ENCODE measurements at places on chromosomes 5 and 9.

DNA sequence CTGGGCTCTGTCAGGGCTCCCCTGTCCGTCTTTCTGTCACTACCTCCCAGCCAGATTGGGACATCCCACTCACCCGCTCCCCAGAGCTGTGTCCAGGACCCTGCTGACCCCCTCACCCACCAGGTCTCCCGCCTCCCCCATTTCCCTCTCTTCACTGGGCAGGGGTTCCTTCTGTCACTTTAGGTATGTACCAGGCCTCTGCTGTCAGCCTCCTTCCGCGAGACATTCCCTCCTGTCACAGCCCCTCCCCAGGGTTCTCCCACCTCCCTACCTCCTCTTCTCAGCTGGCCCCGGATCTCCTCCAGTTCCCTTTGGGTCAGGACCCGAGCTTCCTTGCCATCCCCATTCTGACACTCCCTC lies 488 bp downstream of the POLR1E start:
- no peak for DNase-seq

DNA sequence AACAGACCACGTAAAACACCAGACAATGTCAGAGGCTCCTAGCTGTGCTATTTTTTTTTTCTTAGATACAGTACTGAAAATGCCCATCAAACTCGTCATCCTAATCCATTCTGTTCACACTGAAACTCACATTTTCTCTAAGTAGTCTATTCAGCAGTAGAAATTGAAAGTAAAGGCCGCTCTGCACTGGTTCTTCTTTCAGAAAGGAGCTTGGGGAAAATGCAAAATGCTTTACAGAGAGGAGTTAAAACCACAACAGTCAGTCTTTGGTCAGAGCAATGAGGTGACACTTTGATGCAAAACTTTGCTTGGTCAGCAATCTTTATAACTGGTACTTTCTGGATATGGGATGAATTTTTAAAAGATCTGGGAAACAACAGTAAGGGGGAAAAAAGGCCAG lies 43.8 kb upstream of the SUSD1 start:
- no peak for DNase-seq

DNA sequence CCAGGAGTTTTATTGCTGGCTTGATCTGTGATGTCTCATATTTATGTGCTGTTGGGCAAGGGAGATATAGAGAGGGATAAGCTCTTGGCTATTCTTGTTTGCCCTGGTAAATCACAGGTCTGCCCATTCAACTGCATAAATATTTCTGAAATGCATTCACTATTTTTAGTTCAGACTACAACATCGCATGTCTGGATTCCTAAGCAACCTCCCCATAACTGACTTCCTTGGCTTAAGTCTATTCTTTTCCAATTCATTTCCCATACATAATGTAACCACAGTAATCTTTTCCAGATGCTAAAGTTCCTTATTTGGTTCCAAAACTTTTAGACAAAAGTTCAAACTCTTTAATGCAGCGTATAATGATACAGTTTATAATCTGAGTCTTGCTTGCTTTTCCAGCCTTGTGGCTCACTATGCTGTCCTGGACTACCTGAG lies 321.4 kb upstream of the ACTBL2 start:
- no peak for DNase-seq

DNA sequence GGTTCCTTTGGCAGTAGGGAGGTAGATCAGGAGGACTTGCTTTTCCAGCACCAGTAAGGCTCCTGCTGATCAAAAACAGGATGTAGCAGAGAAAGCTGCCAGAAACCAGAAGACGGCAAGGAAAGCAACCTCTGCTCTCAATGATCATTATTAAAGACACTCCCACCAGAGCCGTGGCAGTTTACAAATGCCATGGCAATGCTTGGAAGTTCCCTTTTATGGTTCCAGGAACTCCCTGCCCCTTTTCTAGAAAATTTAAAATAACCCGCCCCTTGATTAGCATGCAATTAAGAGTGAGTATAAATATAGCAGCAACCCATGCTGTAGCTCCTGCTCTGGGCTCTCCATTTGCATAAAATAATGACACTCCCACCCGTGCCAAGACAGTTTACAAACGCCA lies 16.1 kb downstream of the EQTN start:
- DNase-seq = no peak

- no peak for DNase-seq
These were observed 77.3 kb upstream of the RPS23 start for GRCh38 chr5:82355496-82355895.

DNA sequence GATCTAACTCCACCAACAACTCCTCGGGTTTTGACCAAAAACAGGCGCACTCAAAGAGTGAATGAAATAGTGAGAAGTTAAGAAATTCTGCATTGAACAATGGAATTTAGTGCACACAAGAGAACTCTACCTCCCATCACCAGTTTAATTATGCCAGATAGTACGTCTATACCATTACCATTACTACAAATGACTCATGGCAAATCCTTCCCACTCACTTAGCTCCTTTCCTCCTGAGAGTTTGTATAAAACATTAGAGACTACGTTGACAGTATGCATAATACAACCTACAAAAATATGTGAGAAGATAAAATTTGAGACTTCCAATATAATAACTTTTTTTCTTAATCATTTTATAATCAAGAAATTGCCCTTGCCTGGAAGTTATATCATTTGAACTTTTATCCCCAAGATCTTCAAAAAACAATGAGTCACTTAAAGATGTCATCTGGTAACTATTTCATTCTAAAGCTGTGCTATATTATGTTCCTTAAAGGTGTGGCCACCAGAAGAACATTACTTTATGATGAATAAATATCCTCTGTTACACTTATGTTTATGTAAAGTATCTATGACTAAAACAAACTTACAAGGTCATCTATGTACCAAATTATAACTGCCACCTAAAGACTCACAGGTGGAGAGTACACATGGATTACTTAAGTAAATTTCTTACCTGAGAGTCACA lies 297.9 kb upstream of the PTGER4 start:
- DNase-seq = no peak

DNA sequence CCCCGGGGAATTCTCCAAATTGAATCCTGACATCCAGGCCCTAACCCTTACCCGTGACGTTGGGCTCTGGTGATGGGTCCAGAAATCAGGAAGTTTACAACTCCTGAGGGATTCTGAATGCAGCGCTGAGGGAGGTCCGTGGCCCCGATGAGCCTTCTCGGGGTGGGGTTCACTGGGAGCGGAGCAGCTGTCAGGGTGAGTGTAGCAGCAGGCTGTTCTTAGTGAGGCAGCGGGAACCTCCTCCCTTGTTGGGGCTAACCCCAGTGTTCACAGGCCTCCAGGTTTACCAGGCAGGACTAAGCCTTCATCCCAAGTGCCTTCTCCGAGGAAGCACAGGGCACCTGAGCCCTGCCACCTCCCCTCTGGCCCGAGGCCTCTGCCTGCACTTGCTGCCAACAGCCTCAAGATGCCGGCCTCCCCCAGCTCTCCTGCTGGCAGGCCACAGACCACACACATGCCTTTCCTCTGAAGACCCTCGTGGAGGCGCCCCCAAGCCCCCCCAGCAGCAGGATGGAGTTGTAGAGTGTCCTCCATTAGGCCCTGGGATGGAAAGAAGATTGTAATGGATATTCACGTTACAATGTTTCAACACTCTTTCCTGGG lies 7.3 kb upstream of the ADAMTS16 start:
- no peak for DNase-seq

DNA sequence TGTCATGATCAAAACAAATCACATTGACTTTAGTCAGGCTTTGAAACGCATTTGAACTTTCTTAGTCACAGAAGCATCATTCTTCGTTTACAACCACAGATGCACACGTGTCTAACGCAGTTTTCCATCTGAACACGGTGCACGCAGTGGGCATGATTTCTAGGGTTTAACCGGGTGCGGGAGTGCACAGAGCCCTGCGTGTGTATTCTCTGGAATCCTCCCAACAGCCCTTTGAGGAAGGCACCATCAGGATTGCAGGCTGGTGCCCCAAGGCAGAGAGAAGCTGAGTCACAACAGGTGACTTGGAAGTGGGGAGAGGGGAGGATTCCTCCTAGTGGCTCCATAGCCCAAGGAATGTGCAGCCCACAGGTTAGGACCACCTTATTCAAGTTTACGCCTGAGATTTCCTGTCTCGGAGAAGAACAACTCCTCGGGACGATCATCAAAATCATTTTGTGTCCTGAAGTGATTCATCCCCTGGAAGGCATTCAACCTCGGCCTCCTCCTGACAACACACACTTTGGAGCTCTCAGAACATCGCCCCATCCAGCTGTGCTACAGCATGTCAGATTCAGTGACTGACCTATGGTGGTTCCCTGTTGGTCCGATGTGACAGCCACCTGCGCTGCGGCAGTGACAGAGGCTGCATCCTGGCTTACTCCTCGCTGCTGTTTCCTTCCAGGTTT lies 13.1 kb downstream of the ROPN1L start:
- no peak for DNase-seq

GRCh38 chr5:175281257-175281656 lies 162.7 kb downstream of the DRD1 start:
- no peak for DNase-seq

- DNase-seq = no peak
These were observed 487.4 kb downstream of the PRDM9 start for GRCh38 chr5:23994581-23995370.

Measured in activated naive CD4-positive, alpha-beta T cell treated with anti-CD3 and anti-CD28 coated beads, Interleukin-2, amount 50 U/mL, for 72 hours (primary cell).